GM13976 (cell line): ENCODE measurements at places on chromosomes 4 and X.

- no peak for DNase-seq
Observed at GRCh38 chr4:74967324-74967723, 34.4 kb downstream of the PARM1 start.

GRCh38 chrX:53732797-53733196 is 46.3 kb upstream of the HUWE1 start:
- DNase-seq: no peak

- no peak for DNase-seq
Observed at GRCh38 chr4:126725906-126726305, 906.9 kb upstream of the INTU start.

DNA sequence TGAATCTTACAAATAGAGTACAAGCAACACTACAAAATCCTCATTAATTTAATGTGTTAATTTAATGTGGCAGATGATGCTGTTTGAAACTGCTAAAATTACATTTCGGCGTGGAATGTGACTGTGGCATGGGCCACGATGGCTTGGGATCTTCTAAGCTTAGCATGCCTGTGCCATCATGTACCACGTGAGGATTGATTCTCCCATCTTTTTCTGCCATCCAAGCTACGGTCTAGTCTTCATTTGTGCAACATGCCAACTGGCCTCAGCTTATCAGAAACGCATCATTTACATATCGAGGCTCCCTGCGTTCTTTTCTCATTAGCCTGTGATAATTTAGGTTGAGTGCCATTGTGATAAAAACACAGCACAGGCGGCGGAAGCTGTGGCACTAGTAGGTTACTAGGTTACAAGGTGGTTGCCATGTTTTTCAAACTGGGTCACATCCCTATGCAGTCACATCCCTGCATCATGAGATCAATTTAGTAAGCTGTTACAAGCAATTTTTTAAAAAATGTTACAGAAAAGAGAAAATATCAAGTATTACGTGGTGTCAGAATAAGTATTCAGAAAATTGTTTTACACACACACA is 189.9 kb upstream of the RBPJ start:
- no peak for DNase-seq

GRCh38 chrX:55159551-55159950 is 60.6 kb upstream of the PAGE5 start:
- no peak for DNase-seq

GRCh38 chr4:68077737-68078136 is 51.9 kb downstream of the TMPRSS11F start:
- no peak for DNase-seq

GRCh38 chr4:55396308-55397125 is 760 bp downstream of the TMEM165 start:
- peak; percentile 47 for DNase-seq

DNA sequence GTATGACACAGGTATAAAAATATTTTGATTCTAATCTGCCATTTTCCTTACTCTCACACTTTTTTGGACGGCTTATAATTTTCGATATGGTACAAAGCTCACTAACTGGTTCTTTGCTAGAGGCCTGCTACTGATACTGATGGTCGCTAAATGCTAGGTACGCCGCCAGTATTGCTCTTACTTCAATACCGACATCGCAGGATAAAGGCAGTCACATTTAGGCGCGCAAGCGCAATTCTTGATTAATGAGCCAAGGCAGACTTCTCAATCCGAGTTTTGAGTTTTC is 557 bp upstream of the USP38 start:
- peak; percentile 10 for DNase-seq

DNA sequence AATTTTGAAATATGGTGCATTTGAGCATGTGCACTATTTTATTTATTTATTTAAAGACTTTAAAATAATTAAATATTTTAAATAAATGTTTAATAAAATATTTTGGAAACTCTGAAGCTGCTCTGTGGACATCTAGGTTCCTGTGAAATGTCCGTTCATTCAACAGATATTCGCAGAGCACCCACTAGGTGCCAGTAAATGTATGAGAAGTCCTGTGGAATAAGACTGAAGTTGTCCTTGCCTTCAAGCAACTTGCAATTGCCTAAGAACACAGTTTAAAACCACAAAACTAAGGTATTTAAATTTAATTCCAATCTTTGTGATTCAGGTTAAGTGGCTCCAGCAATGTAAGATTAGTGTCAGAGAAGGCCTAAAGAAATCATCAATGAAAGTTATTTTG is 306.7 kb downstream of the GBA3 start:
- DNase-seq: no peak

DNA sequence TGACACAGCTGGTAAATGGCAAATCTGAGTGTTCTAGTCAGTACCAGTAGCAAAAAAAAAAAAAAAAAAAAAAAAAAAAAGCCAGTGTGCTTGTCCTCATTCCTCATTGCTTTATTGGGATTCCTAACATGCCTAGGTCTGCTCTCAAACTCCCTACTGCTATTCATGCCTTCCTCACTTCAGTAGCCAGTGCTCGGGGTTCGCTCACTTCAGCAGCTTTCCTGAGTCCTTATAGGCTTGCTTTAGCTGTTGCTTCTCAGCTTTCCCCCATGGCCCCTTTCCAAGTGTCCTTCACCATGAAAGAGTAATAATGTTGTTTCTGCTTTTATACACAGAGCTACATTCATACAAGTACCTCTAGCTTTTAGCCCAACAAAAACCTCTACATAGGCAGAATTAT is 30.8 kb downstream of the SLITRK2 start:
- no peak for DNase-seq

DNA sequence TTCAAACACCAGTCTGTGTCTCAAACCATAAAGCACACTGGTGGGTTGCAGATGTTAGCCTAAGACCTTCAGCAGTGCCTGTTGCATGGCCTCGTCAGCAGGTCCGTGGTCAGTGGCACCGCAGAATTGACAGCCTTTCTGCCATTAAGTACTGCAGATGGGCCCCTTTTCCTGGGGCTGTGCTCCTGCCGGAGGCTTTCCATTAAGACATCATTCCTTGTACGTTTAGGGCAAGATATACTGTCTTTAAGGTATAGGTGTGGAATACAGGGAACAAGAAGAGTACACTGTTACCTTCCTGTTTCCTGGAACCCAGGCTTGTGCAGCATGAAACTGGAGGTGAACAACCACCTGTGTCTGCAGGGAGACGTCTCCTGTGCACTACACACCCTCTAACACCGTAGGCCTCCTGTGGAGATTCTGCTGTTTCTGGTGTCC is 67.9 kb upstream of the WDR1 start:
- no peak for DNase-seq

GRCh38 chr4:120291541-120291940 is 224.9 kb upstream of the MAD2L1 start:
- DNase-seq: no peak

- no peak for DNase-seq
Observed at GRCh38 chr4:135368831-135369230, 1167.2 kb upstream of the PABPC4L start.

DNA sequence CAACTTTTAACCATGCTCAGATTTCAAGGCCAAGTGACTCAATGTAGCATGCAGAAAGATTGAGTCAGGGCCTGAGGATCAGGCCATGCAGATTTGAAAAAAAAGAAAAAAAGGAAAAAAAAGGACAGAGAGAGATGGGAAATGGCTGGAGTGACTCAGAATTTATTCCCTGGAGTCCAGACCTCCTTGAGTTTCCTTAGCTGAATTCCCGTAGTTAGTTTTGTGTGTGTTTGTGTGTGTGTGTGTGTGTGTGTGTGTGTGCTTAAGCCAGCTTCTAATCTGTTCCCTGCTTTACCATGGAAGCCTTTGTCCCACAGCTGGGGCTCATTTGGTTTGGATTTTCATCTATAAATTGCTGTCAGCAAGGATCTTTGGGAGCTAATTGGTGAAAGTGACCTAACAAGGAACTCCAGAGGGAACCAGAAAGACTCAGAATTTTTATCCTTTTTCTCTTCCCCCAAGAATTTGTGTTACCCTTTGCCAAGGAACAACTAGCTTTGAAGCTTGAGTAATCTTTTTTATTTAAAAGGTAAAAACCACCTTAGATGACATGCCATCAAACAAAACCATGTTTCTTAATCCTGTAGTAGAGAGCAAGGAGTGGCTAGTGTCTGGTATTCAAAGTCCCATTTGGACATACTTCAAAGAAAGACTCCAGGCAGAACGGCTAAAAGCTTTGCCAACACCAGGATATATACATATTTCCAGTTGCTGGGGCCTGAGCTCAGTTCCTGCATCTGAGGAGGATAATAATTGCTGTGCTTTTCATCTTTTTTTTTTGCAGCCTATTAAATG is 109.0 kb upstream of the DDIT4L start:
- no peak for DNase-seq

- no peak for DNase-seq
Observed at GRCh38 chr4:105014234-105014633, 132.4 kb upstream of the TET2 start.

DNA sequence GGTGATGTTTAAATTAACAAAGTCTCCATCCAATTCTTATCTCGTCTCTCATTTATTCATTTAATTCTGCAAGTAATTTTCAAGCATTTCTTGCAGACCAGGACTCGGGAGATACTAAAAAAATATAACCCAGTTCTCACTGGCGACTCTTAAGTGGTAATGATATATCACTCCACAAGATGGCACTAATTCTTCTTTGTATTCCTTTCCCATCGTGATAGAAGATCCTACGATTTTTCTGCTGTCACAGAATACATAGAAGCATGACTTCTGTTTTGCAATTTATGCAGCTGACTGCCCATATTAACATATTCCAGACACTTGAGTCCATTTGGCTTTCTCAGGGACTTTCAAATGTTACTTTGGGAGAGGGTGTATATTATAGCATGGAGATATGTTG is 64.0 kb upstream of the FGF13 start:
- DNase-seq: peak; percentile 31

GRCh38 chr4:24674279-24674678 is 89.9 kb upstream of the DHX15 start:
- no peak for DNase-seq

DNA sequence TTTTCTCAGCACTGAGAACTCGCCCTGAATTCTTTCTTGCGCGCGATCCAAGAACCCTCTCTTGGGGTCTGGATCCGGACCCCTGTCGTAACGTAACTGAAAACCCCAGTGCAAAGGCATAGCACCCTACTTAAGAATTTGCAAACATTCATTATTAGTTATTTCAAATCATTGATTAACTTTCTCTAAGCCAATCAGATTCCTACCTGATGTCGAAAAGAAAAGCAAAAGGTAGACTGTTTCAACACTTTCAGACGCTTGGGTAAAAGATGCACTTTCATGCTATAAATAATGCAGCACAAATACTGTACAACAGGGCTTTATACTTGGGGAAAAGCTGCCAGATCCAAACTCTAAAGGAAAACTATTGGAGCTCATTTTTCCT is 817 bp upstream of the WDR19 start:
- no peak for DNase-seq

- DNase-seq: no peak
Observed at GRCh38 chr4:177131736-177132135, 177.9 kb upstream of the NEIL3 start.

DNA sequence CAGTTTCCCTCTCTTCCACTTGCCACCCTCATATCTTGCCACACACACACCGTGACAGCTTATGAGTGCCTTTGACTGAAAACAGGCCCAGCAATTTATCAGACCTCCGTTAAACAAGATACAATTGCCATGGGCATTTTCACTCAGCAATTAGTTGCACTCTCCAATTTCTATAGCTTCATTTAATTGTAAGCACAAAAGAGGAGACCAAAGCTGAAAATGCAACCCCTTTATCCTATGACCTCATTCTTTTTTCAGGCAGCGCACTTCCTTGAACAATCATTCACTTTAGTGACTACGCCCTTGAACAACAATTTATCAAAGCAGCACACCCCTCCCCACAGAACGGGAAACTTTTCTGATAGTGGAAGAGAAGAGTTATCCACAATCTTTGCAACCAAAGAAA is 4.1 kb downstream of the POF1B start:
- no peak for DNase-seq

GRCh38 chrX:57417827-57418226 is 131.3 kb downstream of the FAAH2 start:
- no peak for DNase-seq

DNA sequence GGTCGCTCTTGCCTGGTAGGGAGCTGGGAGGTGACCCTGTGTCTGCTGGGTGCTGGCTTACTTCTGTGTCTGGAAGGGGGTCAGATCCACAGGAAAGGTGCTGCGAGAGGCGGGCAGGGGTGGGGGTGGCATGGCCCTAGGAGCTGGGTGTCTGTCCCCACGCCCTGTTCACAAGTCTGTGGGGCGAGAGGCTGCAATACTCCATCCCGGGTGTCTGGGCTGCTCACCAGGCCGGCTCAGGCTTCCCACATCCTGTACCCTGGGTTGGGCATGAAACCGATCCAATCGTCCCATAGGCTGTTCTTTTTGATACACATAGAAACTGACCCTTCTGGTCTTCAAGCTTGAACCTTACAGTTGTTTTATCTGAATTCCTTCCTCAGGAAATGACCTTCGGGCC is 993 bp upstream of the CTAG2 start:
- no peak for DNase-seq

GRCh38 chr4:151553874-151554273 is 144.9 kb downstream of the FHIP1A start:
- DNase-seq: no peak

DNA sequence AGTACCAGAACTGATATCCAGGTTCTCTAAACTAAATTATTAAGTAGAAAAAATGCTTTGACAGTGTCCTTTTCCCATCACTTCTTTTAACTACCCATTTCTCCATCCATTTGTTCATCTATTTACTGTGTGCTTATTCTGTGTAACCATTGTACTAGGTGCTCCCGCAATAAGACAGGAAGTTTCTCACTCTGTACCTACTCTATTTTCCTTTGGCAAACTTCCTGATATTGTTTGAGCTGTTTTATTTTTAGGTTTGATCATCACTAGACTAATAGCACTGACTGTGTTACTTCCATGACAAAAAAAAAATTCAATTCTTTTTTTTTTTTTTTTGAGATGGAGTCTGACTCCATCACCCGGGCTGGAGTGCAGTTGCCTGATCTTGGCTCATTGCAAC is 102.5 kb upstream of the CASK start:
- no peak for DNase-seq

- DNase-seq: no peak
Observed at GRCh38 chrX:12984603-12985319, 9.9 kb downstream of the TMSB4X start.

GRCh38 chr4:184252136-184253071 is 34.7 kb upstream of the ENPP6 start:
- no peak for DNase-seq

GRCh38 chr4:77466430-77466829 is 139.2 kb upstream of the CXCL13 start:
- DNase-seq: no peak
